Neural crest cell (in vitro differentiated cells): ENCODE measurements at places on chromosomes 1 and 21. TPM values are rescaled to one million over a fixed set of nuclear protein-coding genes. Genes with fewer than 3 reads are reported as not detected.

FCGR1A gene
- total RNA-seq: not detected in 2 replicates

HSD3B2 gene
- not detected in 2 replicates for total RNA-seq

CELA3B gene
- total RNA-seq: not detected in 2 replicates

CFHR3 gene
- total RNA-seq: 0.82 and 0.86 TPM in 2 replicates

BSND gene
- not detected in 2 replicates for total RNA-seq

FAM229A gene
- 7.1 and 7.7 TPM in 2 replicates for total RNA-seq

ANXA9 gene
- total RNA-seq: not detected in 2 replicates

PLA2G2C gene
- total RNA-seq: not detected in 2 replicates

GUCA2A gene
- total RNA-seq: not detected in 2 replicates

ATP1A2 gene
- 93.6 and 101 TPM in 2 replicates for total RNA-seq

GJA9 gene
- not detected in 2 replicates for total RNA-seq

OR2M3 gene
- not detected in 2 replicates for total RNA-seq

MAP3K21 gene
- total RNA-seq: 0.51 and 0.86 TPM in 2 replicates

DNA sequence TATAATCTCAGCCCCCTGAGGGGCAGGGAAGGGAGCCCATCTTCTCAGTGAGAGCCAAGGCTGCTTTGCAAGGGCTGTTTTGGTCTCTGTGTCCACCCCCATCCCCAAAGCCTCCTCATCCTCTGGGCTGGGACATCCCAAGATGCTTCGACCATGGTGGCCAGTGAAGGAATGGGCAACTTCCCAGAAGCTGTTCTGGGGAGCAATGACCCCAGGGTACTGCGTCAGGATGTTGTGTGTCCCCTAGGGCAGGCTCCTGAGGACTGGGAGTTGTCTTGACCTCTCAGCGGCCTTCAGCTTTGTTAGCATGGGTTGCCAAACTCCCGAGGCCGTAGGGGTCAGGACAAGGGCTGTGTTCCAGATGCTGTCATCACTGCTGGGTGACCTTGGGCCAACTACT, 238.4 kb upstream of the POU3F1 start:
- DNase-seq: no peak

DNA sequence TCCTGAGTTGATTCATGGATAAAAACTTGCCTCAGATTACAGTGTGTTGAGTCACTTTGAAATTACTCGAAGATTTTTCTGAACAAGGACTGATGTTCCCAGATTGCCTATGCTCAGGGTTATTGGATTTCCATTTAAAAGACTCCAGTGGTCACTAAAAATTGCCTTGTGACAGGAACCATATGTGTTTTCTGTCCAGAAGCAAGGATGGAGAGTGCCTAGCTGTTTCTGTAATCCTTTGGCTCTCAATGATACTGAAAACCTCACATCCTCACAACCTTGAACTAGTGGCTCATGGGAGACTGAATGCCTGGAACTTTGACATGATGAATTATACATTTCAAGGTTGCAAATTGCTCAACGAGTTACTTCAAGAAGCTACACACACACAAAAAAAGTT, 1271.8 kb downstream of the BRINP3 start:
- no peak for DNase-seq

DNA sequence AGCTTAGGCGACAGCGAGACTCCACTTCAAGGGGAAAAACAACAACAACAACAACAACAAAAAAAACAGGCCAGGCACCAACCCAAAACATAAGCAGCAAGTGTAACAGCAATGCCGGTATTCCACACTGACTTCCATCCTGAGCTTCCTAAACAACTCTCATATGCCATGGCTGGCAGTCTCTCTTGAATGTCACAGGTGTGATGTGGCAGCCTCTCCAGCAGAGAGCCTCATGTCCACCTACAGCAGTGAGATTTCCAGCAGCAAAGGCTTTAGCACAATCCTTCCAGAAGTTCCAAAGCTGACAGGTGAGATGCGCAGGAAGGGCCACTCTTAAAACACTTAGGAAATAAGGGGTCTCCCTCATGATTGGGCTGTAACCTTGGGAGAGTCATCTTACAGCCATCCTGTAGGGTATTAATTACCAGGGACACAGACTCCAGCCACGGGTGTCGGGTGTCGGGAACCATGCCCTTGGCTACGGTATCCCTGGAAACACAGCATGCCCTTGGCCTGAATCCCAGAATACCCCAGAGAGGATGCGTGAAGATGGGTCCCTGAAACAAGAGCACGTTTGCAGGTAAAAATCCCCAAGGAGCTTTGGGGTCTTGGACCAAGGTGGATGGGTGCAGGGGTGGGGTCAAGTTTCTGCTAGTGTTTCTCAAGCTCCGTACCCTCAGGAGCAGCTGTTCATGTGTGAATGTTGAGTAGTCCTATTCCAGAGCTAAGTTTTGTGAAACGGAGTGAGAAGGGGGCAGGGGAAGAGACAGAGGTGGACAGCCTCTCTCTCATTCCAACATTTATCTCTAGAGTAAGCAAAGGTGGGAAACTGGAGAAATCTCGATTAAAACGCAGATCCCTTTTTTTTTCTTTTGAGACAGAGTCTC, 31.4 kb downstream of the CLSTN1 start:
- DNase-seq: no peak

DNA sequence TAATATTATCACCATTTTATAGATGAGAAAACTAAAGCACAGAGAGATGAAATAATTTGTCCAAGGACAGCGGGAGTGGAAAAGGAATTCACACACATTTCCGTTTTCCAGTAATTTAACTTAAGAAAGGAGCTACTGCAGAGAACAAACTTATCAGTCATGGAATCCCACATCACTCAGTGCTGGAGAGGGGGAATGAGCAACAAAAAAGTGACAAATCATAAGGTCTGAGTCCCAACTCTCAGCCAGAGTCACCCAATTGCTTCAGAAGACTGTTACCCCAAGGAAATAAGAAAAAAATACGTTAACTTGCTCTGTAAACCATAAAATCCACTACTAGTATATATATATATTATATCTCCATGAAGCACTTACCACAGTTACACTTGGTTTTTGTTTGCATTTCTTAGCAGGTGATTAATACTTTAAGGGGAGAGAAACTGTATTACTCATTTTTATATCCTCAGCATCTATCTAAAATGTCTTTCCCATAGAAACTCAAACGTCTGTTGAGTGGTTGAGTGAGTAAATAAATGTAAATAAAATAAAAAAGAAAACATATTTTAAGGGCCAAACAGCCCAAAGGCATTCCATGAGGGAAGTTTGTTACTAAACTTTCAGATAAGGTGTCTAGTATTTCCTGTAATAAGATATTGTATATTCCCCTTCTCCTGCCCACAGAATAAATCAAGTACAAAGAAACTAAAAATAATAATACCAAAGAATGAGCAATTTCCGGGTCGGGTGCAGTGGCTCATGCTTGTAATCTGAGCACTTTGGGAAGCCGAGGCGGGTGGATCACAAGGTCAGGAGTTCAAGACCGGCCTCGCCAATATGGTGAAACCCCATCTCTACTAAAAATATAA, 76.8 kb downstream of the SLC45A1 start:
- no peak for DNase-seq

GRCh38 chr1:96253246-96254035, 468.1 kb upstream of the PTBP2 start:
- no peak for DNase-seq

DNA sequence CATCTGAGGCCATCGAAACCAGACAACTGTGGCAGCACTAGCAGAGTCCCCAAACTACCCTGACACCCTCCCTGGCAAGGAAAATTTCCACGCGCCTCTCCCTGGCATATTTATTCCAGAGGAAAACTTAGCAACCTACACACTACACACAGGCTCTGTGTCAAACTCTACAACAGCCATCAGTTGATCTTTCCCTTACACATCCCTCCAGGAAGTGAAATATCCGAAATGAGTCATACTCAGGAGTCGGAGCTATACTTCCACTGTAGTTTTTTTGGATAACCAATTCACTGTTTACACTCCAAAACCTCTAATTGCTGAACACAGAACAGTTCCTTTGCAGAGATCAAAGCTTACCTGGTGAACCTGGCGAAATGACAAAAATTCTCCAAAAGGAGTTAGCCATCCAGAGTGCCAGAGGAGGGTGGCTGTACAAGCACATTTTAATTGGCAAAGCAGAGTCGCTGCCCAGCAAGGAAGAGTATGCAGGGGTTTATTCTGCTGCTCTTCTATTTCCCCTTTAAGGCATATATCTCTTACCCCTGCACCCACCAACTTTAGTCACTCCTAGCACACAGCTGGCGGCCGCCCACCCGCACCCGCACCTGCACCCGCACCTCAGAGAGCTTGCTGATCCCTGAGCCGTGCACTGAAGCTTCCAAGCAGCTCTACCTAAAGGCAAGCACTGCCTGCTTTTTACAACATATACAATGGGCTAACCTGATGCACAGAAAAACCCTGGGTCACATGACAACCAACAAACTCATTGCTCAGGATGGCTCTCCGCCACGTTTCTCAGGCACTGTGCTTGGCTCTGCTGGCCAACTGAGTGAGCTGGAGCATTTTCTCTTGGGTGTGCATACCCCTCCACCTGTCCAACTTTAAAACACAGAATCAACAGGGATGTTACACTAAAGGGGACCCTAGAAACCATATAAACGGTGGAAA, 54.9 kb downstream of the CAPZB start:
- DNase-seq: no peak

DNA sequence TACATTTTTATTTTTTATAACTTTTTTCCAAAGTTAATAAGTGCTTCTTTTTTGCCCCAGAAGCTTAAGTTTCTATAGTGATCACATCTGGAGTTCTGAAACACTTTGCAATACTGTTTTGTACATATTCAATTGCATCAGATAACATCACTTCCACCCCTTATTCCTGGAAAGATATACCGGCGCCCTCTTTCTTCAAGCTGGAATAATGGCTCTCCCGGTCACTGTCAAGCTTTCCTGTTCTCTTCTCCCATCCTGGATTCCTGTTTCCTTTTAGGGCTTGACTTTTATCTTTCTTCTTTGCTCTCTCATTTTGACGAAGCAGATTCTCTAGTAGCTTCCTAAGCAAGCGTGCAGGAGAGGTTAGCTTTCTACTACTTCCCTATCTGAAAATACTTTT, 1866.8 kb downstream of the MRPL39 start:
- DNase-seq: no peak

DNA sequence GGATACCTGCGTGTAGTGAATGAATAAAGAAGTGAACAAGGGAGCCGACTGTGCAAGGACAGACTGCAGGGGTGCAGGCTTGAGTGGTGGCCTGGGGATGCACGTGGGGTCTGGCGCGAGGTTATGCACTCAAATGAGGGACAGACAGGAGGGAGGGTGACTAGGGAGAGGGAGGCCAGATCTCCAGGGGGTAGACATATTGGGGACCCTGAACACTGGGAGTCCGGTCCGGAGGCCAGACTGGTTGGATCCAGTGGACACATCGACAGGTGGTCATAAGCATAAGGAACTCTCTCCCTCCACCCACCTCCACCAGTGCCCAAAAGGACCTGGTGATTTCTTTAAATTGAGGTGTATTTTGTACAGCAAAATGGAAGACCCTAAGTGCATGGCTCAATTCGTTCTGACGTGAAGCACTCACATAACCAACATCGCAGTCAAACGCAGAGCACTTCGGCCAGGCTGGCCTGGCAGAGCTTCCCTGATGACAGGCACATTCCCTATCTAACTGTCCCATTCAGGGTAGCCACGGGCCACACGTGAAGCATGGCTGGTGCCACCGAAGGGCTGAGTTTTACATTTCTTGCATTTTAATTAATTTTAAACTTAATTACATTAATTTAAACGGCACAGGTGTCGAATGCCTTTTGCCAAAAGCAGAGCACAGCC, 14.0 kb downstream of the WNT3A start:
- DNase-seq: no peak

DNA sequence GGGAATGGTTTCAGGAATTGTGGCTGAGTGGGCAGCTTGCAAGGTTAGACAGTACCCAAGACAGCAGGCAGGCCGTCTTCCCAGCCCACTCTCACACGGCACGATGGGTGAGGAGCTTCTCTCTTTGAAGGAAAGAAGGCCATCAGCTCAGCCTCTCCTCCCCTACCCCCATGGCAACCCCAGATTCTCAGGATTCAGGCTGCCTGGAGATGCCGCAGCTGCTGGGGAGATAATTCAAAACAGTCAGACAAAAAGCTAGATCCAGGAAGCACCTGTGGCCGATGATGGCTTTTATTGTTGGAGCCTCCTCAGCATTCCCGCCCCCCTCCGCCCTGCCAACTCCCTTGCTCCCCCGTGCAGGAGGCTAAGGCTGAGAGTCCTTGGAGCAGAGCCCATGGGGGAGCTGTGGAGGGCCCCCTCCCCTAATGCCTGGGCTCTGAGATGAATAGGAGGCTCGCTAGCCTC, 220.5 kb downstream of the TRABD2B start:
- no peak for DNase-seq

GRCh38 chr1:81149649-81150325, 650.9 kb upstream of the ADGRL2 start:
- no peak for DNase-seq

DNA sequence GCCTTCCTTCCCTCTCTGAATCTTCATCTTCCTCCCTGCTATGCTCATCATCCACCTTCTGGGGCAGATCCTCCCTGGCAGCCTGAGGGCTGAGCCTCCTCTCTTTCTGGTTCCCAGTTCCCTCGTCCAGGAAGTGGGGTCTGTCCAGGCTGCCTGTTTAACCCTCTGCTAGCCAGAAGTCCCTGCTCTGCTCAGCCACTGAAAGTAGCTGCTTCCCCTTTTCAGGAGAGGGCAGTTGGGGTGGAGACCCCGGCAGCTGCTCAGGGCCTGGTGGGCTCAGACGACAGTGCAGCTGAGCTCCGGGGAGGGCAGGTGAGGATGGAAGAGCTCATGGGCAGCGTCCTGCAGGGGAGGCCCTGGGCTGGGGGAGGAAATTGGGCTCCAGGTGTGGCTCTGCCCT, 43.1 kb upstream of the ETV3 start:
- no peak for DNase-seq

DNA sequence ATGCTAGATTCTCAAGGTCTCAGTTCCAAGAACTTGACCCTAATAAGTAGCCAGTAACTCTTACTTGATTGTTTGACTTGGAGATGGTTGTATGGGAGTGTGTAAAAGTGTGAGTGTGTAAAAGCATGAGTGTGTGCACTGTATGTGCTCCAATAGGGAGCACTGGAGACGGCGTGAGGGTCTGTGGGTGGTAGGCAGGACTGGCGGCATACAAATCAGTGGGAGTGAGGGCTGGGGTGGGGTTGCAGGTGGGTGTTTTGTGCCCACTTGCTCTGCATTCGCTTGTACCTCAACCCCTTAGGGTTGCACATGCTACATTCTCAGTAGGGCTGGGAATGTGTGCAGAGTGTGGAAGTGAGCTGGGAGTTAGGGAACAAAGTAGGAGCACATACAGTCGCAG, 79.5 kb upstream of the CD34 start:
- no peak for DNase-seq

- no peak for DNase-seq
Measured at GRCh38 chr1:16386454-16387113, 19.5 kb downstream of the SZRD1 start.

GRCh38 chr1:1616045-1616790, 918 bp downstream of the MIB2 start:
- DNase-seq: no peak

GRCh38 chr1:183983371-183984105, 54.0 kb downstream of the COLGALT2 start:
- DNase-seq: no peak

DNA sequence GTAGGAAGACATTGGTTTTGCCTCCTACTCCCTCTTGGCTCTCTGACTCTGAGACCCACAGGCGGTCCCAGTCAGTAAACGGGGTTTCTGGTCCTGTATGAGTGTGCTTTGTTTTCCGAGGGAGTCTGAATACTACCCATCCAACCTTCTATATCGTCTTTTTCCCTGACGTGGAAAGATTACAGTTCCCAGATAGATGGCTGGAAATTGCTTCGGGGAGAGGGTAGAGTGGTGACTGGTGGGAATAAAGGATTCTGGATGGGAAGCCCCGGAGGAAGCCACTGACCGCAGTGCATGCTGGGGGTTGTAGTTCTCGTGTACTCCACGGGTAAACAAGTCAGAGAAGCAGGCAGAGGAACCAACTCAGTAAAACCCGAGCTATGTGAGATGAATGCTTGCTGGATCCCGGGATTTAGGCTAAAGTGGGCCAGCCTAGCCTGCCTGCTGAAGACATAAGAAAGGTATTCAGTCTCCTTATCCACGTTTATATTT, 66.2 kb upstream of the IRF2BP2 start:
- DNase-seq: peak; percentile 68
